Stimulated activated CD4-positive, alpha-beta T cell treated with anti-CD3 and anti-CD28 coated beads, TNF-alpha, amount 100 ng/mL, for 1 hour (primary cell): ENCODE measurements at places on chromosomes 1 and 21.

GRCh38 chr1:170487503-170487902, 44.5 kb upstream of the GORAB start:
- DNase-seq = no peak

DNA sequence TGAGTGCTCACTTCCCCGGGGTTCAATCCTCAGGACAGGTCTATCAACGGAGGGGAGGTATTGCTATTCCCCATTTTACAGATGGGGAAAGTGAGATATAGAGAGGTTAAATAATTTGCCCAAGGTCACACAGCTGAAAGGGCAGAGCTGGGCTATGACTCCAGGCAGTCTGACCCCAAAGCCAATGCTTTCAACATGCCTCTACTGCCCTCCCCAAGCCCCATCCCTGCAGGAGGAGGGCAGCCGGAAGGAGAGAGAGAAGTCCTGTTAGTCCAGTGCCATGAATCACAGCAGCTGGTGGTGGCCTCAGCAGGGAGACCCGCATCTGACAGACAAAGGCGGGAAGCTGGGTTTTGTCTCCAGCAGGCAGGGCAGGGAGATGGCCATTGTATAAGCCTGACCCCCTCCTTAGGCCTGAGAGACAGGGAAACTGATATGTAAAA, 20.0 kb upstream of the CLIC4 start:
- DNase-seq = no peak

- peak; percentile 23 for DNase-seq
Measured at GRCh38 chr21:45482899-45483821, 59.1 kb downstream of the SLC19A1 start.

GRCh38 chr1:155942578-155943141, 1.2 kb downstream of the RXFP4 start:
- no peak for DNase-seq

- no peak for DNase-seq
Measured at GRCh38 chr21:29443411-29444010, 144.8 kb downstream of the BACH1 start.

DNA sequence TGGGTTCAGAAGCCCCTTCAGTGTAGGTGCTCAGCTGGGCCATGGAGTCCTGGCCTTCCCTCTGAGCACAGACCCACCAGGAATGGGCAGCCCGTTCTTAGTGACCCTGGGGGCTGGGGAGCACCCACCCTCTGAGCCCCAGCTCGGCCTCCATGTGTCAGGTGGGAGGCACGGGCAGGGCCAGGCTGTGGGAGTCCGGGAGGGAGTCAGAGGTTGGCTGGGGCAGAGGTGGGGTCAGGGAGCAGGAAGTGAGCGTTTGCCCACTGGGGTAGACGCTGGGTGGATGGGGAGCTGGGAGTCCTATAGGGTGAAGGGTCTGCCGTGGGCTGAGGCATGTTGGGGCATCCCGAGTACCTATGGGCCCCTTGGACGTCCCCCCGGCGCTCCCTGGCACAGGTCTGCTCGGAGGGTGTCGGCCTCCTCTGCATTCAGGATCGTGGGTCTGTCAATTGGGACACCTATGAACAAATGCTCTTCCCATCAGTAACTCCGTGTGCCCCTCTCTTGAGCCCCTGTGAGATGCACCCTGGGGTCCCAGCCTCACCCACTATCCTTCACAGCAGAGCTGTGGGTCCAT, 30.5 kb downstream of the COL18A1 start:
- no peak for DNase-seq

DNA sequence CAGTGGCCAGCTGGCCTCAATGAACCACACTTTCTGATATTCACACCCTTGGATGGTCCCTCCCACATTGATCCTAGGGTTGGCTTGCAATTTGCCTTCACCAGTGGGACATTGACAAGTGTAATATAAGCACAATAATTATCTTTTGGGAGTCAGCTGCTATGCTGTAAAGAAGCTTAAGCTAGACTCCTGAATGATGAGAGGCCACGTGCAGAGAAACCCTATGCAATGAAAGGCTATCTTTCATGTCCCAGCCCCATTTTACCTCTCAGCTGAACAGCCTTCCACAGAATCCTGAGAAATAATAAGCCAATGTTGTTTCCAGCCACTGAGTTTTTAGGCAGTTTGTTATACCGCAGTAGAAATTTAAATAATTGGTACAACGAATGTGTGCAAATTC, 11.1 kb upstream of the C8A start:
- no peak for DNase-seq

- DNase-seq = no peak
Measured at GRCh38 chr1:218090459-218090858, 194.6 kb upstream of the RRP15 start.

DNA sequence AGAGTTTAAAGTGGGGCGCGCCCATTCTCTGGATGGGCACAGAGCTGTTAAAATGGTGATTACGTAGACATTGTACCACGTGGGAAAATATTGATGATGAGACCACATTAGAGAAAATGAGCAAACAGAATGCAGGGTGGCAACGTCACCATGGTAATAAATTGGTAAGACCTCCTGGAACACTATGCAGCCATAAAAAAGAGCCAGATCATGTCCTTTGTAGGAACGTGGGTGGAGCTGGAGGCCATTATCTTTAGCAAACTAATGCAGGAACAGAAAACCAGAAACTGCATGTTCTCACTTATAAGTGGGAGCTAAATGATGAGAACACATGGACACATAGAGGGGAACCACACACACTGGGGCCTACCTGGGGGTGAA, 53.5 kb upstream of the CLDN14 start:
- no peak for DNase-seq

- DNase-seq = no peak
Measured at GRCh38 chr1:31920956-31921355, 17.2 kb downstream of the PTP4A2 start.

GRCh38 chr1:40450495-40451237, 390 bp downstream of the ZFP69B start:
- peak; percentile 72 for DNase-seq

DNA sequence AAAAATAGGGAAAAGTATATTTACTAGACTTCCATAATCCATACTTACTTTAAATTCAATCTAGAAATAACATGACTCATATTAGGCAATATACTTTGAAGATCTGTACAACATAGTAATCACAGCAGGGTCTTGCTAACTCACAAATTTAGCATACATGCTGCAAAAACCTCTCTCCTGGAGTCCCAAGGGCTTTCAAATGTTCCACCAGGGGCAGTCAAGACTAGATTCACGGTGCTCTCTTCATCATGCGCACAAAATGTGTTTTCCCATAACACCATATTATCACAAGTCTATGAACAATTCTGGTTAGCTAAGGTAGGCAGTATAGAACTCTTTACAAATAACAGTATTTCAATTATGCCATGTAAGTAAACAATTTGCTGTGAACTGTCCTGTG, 45.8 kb downstream of the SSX2IP start:
- DNase-seq = no peak

DNA sequence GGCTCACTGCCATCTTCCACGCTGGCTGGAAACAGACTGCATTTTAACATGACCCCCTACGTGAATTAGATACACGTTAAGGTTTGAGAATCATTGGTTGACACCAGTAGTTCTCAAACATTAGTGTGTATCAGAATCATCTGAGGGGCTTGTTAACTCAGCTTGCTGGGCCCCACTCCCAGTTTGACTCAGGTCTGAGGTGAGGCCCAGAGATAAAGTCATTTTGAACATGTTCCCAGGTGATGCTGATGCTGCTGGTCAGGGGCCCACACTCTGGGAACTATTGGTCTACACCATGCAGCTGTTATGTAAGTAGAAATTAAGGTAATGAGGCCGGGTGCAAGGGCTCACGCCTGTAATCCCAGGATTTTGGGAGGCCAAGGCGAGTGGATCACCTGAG, 1.3 kb downstream of the LSM10 start:
- DNase-seq = no peak

- DNase-seq = no peak
Measured at GRCh38 chr1:97271916-97272788, 550.6 kb downstream of the PTBP2 start.

GRCh38 chr21:31416465-31416864, 72.4 kb upstream of the TIAM1 start:
- no peak for DNase-seq

DNA sequence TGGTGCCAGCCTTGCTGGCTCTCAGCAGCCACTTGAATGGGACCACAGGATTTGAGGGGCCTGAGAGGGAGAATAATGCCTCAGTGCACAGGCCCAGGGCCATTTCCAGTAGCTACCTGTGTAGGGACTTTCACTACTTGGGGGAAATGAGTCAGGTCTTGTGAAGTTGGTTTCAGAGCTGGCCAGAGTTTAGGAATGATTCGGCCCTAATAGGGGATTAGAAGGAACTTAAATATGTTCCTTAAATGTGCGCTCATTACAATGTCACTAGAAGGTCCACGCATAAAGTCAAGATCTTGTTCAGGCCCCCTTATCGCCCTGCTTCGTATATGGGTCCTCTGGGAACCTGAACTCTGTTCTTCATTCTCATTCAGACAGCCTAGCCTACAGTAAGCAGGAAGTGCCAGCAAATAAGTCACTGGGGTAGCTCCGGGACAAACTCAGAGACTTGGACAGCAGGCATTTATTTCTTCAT, 5.6 kb upstream of the AKR1A1 start:
- DNase-seq = no peak

DNA sequence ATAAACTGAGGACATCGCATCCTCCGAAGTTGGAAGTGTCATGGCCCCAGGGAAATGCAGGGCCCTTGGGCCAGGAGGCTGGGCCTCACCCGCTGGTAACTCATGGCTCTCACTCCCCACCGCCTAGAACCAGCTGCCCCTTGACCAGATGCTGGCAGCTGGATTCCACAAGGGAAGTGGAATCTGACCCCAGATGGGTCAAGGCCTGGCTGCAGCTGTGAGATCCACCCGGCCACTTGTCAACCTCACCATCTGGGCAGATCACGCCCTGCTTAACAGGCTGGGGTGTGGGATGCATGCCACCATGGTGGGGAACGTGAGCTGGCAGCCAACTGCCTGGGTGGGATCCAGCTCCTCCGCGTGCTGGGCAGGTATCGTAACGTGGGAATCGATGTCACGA, 25.5 kb downstream of the KCNAB2 start:
- no peak for DNase-seq

DNA sequence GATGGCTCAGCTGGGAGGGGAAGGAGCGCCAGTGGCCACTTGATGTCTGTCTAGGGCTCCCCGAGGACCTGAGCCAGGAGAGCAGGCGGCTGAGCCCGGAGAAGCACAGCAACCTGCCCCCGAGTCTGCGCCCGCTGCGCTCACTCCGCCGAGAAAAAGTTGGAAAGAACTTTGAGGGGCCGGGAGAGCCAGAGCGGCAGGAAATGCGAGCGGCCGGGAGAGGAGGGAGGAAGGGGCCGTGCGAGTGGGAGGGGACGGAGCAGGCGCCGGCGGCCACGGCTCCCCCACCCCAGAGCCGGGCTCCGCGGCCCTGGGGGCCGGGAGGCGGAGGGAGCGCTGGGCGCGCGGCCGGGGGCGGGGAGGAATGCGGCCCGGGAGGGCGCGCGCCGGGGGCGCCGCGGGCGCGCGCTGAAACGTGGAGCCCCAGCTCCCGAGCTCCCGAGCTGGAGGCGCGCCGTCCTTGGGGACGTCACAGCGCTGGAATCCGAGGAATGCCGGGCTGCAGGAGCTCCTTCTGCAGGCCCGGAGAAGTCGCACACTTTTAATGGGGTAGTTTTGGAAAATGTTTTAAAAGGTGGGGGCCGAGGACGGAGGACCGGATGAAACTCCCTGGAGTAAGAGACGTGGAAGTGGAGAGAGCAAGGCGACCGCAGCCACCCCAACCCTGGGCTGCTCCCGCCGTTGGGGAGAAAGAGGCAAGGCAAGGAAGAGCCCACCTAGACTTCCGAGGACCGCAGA, at the start of gene PTPN14:
TSS of gene PTPN14 (minus strand) at position 167 of the 738 bp plus-strand sequence. CDS start 86,799 bp downstream, outside the sequence.
- DNase-seq = no peak

- no peak for DNase-seq
Measured at GRCh38 chr1:178683291-178683690, 41.8 kb upstream of the RALGPS2 start.

GRCh38 chr21:33116676-33117075, 46.7 kb downstream of the OLIG1 start:
- DNase-seq = no peak

DNA sequence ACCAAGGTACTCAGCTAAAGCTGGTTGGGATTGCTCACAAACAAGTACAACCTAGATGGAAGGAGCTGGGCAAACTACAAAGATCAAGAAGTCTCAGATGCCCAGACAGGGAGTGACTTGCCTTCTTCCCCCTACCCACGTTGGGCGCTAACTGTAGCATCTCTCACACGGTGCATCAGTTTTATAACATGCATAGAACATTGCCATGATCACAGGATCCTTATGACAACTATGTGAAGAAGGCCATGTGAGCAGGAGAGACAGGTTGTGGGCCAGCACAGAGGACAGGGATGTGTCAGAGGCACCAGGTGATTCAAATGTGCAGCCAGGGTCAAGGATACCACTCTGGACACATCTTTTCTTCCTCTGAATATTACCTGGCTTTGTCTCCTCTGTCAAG, 28.3 kb upstream of the CYP4B1 start:
- no peak for DNase-seq

DNA sequence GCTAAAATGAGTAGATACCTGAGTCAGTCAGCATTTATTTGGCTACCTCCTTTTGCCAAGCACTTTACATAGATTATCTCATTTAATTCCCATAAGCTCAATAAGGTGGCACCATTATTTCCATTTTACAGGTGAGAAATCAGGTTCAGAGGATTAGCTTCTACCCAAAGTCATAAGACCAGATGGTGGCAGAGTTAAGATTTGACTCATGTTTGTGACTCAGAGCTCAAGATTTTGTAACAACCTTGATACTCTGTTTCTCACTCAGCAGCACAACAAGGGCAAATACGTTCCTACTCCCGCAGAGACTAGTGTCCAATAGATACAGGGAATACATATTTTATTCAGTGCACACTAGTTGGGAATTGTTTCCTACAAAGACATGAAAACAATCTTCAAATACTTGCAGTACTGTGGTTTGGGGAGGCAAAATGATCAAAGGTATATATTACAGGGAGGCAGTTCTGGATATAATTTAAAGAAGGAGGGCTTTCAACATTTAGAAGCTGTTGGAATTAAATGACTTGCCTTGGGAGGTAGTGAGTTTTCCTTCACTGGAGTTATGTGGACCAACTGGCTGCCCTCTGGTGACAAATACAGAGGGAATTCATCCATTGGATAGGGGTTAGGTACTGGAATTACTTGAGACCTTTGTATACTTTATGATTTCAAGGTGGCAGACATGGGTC, 3.6 kb downstream of the LEPR start:
- no peak for DNase-seq

GRCh38 chr1:59015708-59016107, 231.9 kb upstream of the JUN start:
- DNase-seq = no peak

- DNase-seq = no peak
Measured at GRCh38 chr1:68344208-68344607, 105.5 kb downstream of the RPE65 start.

- DNase-seq = no peak
Measured at GRCh38 chr1:115063228-115063901, 25.9 kb downstream of the TSPAN2 start.
